Hippocampal formation (tissue), 2 donors: ENCODE measurements at places on chromosomes 4 and X.

- DNase-seq = no peak
Observed at GRCh38 chrX:16587836-16588235, 62.1 kb upstream of the S100G start.

- no peak for DNase-seq
Observed at GRCh38 chrX:100681599-100681998, 37.6 kb downstream of the SRPX2 start.

GRCh38 chr4:103118166-103118565 is 18.5 kb upstream of the BDH2 start:
- DNase-seq = no peak

DNA sequence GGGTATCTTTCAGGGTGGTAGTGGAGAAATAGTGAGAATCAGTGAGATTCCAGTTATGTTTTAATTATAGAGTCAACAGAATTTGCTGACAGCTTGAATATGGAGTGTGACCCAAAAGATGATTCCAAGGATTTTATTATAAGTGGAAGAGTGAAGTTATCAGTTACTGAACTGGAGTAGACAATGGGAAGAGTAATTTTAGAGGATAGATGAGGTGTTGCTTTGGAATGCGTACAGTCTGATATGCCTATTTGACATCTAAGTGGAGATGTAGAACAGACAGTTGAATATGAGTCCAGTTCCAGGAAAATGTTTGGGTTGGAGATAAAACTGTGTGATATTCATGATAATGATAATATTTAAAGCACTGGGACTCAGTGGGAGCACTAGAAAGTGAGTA is 174.2 kb downstream of the MAPK10 start:
- no peak for DNase-seq

DNA sequence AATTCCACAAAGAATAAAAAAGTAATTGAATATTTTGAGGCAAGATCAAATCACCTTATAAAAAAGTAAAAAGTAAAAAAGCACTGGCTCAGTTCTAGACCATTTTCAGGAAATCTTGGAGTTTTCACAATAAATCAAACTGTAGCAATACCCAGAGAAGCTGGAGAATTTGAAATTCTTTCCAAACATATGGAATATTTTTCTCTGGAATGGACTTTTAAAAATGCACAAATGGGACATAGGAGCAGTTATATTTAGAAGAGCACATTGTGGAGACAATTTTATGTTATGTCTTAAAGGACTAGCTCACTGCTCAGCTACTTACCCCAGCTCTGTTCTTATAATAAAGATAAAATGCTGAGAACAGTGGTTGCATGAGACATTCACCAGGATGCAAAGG is 211.9 kb upstream of the KIT start:
- DNase-seq = no peak

GRCh38 chr4:119317990-119318389 is 3.9 kb downstream of the FABP2 start:
- DNase-seq = no peak

DNA sequence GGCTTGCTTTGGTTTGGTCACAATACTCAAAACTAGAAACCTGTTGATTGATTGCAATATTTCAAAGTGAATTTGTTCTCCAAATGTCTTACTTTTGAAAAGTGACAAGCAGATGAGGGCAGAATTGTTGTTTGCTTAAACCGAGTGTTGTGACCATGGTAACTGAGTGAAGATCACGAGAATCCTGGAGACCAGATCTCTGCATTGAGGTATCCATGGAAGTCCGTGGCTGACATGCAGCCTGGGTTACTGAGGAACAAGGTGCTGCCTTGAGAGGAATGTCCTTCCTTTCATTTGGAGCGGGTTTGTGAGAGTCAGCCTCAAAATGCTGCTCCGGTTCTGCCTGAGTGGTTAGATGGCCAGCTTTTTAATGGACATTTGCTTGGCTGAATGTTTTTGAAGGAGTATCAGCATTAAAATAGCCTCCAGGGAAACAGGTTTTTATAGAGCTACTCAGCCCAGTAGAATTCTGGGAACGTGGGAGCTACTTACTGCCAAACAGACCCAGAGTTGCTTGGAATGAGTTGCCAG is 31.3 kb downstream of the NYX start:
- no peak for DNase-seq
